ENCODE measurements at places on chromosomes 11 and 22.

GRCh38 chr11:107561688-107562087, 3.8 kb downstream of the ALKBH8 start:
- DNase-seq, result no peak

DNA sequence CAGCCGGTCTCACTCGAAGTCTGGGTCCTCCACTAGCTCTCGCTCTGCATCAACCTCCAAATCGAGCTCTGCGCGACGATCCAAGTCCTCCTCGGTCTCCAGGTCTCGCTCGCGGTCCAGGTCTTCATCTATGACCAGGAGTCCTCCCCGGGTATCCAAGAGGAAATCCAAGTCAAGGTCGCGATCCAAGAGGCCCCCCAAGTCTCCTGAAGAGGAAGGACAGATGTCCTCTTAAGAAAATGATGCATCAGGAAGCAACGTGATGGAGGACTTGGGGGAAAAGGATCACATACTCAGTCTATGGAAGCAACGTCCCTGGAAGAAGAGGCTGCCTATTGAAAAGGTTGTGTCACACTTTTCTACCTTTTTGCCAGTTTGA, 1.1 kb downstream of the SRSF8 start:
- DNase-seq, result no peak

DNA sequence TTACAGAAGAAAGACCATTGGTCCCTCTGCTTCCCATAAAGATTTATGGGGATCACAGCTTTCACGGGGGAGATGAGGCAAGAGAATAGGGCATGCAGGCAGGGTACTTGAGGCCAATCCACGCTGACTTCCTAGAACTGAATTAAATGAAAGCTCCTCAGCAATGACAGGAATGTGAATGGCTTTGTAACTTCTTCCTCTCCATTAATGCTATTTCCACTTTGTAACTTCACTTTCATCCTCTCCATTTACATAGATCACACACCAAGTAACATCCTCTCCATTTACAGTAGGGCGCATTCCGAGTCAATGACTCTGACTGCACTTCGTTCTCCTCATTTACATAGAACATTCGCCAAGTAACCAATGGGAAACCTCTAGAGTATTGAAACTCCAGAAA, 89.8 kb downstream of the PIWIL4 start:
- DNase-seq, result no peak

DNA sequence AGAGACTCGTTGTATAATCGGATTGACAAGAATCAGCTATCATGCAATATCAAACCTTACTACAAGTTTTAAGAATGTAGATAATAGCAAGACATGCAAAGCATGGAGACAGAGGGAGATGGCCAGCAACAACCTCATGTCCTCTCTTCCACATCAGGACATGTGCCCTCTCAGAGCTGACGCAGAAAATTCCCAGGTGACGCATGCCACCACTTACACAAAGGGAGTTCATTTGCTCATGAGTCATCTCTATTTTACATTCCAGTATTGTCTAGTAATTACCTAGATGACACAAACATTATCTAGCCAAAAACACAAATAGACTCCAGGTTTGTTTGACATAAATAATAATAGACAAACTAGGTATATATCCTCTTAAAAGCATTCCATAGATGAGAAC, 38.1 kb upstream of the OPCML start:
- no peak for DNase-seq

DNA sequence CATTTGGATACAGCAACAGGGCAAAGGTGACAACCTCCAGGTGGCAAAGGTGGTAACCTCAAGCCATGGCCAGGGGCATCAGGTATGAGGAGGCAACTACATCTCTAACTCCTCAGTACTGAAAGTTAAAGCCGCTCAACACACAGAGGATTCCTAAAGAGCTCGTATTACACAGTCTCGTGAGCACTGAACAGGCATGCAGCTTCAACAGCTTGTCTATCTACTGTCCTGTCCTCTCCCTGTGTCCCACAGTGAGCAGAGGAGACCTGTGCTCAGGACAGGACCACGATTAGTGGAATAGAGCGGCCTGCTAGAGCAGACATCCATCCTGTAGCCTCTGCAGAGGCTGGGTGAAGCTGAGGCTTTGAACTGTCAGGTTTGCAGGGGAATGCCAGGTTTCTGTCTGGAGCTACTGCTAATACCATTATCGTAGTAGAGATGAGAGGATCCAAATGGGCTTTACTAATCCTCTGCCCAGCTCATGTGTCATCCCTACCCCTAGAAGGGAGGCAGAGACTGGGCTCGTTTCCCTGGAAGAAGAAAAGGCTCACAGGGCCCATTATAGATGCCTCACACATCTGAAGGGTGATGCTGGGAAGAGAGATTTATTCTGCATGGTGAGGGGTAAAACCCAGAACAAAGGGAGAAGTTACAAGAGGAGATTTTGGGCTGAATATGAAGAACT, 415.2 kb downstream of the LARGE1 start:
- no peak for DNase-seq

GRCh38 chr11:108224366-108224765, 1.5 kb downstream of the ATM start:
- DNase-seq, result no peak

DNA sequence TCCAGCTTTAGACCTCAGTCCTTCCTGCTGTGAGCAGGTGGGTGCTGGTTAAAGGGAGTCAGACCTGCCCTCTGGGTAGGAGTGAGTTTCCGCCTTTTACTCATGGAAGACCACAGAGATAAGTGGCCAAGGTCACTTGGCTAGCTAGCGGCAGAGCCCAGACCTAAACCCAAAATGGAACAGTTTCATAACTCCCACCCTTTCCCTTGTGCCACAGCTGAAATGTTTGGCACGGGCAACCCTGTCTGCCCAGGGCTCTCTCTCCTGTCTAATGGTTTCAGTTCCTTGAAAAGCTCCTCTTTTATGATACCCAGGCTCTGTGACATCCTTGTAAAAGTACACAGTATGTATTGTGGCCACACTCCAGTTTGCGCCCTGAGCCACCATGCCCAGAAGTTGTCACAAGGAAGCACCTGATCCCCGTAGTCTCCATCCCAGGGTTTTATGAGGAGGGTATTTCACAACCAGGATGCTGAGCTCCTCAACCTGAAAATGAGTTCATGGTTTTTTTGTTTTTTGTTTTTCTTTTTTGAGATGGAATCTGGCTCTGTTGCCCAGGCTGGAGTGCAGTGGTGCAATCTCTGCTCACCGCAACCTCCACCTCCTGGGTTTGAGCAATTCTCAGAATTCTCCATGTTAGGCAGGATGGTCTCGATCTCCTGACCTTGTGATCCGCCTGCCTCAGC, 5.1 kb downstream of the MB start:
- no peak for DNase-seq
